ENCODE measurements at places on chromosomes 3 and 15. TPM values are rescaled to one million over a fixed set of nuclear protein-coding genes. Genes with fewer than 3 reads are reported as not detected.

GOLGA8Q gene
- 0.70 TPM for total RNA-seq

GOLGA8M gene
- total RNA-seq, result not detected

ASB14 gene
- 2.5 TPM for total RNA-seq

DUOX1 gene
- 1.1 TPM for total RNA-seq

CP gene
- 68.4 TPM for total RNA-seq

KLF15 gene
- total RNA-seq, result 55.1 TPM

LMCD1 gene
- 79.0 TPM for total RNA-seq

ZIC4 gene
- total RNA-seq, result not detected

TM6SF1 gene
- total RNA-seq, result 7.3 TPM

TMC3 gene
- not detected for total RNA-seq

TF gene
- total RNA-seq, result not detected

RTP1 gene
- not detected for total RNA-seq

GOLGA8J gene
- total RNA-seq, result not detected

PRSS50 gene
- 0.12 TPM for total RNA-seq

BFSP2 gene
- total RNA-seq, result not detected

CDC25A gene
- 0.24 TPM for total RNA-seq

ZBTB20 gene
- total RNA-seq, result 84.6 TPM

C2CD4A gene
- 0.16 TPM for total RNA-seq

AHSG gene
- total RNA-seq, result not detected

Measured in right atrium auricular region (tissue), 2 donors.